ENCODE measurements at places on chromosomes 11 and 22.
A peak's percentile ranks its signal among the peaks of the same experiment; 100 is the strongest.

- no peak for DNase-seq
Measured at GRCh38 chr11:45150301-45150700, 3.9 kb downstream of the PRDM11 start.

- no peak for DNase-seq
Measured at GRCh38 chr11:60951904-60952741, at the start of gene SLC15A3. Gene SLC15A3, minus strand, starts transcription at chr11:60952176. Its CDS starts 625 bp downstream, at chr11:60951551.

DNA sequence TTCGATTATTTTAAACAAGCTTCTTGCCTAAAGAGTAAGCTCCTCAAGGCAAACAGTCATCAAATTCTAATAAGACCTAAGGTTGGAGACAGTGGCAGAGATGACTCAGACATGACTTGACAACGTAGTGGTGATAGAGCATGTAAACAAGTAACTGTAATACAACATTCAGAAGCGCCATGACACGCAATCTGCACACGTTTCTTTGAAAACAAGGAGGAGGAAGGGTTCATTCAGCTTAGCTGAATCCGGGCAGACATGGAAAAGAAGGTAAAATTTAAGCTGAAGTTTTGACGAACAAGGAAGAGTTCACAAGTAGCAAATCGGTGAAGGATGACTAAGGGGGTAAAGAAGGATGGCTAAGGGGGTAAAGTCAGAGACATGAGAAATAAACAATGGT lies 152.4 kb upstream of the ZC3H12C start:
- DNase-seq = no peak

DNA sequence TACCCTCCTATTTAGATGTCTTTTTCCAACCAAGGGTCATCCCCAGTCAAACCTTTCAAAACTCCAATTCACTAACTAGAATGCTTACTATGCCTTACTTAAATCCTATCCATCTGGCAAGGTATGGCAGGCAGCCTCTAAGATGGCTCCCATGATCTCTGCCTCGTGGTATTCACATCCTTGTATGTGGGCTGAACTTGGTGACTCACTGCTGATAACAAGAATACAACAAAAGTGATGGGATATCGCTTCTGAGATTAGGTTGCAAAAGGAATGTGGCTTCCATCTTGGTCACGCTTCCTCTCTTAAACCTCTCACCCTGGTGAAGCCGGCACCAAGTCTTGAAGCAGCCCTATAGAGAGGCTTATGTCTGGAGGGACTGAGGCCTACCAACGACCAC lies 29.6 kb upstream of the UPB1 start:
- no peak for DNase-seq

GRCh38 chr11:44568658-44569473 lies 3.4 kb downstream of the CD82 start:
- DNase-seq = no peak

DNA sequence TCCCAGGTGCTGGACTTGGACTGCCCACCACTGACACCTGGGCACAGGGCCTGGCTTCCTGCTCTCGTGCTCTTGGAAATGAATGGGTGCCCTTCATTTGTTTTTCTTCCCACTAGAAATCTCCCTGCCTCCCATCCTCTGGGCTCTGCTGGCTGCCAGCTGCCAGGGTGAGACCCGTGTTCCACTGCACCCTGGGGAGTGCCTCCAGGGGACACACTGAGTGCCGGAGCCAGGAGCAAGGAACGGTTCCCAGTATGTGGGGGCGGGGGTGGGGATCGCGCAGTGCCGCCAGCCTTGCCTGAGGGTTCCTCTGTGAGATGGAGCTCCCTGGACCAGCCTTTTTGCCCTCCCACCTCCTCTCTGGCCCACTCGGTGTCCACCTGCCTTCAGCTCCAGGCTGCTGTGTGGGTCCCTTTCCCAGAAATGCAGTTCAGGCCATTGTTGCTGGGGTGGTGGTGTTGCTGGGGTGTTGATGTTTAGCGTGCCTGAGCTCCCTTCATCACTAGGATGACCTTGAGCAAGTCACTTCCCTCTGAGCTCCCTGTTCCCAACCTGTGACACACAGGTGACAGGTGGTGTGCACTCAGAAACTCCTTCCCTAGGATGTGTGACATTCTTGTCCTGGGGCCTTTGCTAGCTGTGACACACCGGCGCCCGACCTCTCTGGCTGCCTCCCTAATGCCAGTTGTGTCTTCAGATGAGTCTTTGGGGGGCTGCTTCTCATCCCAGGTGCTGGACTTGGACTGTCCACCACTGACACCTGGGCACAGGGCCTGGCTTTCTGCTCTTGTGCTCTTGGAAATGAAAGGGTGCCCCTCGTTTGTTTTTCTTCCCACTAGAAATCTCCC lies 72.1 kb downstream of the MED15 start:
- no peak for DNase-seq

DNA sequence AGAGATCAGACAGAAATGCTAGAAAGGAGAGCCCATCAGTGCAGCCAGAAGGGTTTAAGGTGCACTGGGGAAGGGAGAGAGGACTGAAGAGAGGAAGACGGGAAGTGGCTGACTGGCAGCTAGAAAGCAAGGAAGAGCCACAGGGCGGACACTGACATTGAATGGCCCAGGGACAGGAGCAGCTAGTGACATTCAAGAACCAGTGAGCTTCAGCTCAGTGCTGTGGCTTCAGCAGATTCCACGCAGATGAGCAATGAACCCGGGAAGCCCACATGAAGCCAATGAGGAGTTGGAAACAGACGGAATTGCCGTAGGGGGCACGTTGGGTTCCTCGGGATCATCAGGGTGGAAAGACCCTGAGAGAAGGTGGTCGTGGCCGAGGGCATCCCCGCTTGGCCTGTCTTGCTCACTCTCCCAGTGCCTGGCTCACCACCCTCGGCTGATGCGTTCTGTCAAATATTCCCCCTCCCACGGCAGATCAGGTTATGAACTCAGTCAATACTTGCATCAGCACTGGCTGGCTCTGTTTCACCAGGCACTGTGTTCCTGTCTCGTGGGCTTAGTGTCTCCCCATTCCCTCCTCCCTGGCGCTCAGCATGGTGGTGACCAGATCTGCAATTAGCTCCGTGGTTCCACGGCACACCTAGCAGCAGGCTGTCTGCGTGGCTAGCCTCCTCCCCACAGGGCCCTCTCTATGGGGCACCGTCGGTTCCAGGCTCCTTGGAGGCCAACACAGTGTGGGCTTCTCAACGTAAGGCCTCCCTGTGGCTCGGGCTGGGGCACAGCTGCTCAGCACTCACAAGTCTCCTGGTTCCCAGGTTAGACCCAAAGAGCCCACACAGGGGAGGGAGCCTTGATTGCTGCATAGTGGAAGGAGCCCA lies 145.5 kb downstream of the TRIM29 start:
- no peak for DNase-seq

- peak; percentile 66 for DNase-seq
Measured at GRCh38 chr11:3849297-3849874, 6.1 kb upstream of the STIM1 start.
